ENCODE measurements at places on chromosomes 13 and 19.

DNA sequence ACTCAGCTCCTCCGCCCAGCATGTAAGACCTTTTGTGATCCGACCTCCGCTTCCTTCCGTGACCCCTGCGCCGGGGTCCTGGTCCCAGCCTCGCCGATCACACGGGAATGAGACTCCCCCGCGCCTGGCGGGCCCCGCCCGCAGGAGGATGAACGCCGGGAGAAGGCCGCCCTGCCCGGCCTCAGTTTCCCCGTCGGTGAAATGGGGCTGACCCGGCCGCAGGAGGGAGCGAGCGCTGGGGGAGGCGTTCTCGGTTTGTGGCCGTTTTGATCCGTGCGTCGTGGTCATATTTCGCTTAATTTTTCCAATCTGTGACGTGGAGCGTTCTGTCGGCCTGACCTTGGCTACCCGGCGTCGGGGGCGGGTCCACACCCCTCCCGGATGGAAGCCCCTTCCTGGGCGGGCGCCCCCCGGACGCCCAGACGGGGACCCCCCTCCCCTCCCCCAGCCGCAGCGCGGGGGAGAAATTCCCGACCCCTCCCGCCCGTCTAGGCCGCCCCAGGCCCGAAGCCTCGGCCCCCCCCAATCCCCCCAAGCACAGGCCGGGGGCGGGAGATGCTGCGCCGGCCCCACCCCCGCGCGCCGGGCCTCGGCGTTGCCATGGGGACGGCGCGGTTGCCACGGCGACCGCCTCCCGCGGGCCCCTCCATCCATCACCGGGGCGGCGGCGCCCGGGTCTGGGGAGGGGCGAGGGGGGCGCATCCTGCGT, 11.1 kb downstream of the PALM start:
- DNase-seq = no peak

DNA sequence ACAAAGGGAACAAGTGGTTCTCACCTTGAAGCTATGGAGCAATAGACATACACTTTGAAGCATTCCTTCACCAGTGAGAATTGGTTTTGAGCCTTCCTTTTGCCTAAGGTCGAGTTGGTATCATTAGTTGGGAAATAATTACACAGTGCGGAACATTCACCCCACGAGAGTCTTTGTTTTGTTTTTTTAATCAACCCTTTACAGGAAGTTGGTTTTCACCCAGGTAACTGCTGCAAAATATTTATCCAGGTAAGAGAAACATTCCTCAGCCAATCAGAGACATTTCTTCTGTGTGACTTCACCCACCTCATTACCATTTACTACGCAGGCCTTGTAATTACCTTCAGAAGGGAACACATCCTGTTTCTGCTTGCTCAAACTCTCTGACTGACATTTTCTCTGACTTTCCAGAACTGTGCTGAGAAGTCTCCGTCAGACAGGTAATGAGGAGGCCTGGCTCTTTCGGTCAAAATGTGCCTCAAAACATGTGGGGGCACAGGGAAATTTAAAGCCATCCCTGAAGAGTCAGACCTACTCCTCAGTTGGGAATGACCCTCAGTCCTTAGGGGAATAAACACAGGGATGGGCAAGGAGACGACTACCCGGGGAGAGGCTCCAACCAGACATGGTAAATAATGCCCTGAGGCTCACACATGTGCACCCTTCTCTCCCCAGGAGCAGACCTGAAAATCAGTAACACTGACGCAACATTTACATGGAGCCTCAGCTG, 22.7 kb upstream of the SERP2 start:
- no peak for DNase-seq

GRCh38 chr19:30135093-30135757, 193.2 kb downstream of the URI1 start:
- DNase-seq = no peak

- DNase-seq = no peak
These were observed 1289.4 kb downstream of the PCDH9 start for GRCh38 chr13:65940720-65941119.

DNA sequence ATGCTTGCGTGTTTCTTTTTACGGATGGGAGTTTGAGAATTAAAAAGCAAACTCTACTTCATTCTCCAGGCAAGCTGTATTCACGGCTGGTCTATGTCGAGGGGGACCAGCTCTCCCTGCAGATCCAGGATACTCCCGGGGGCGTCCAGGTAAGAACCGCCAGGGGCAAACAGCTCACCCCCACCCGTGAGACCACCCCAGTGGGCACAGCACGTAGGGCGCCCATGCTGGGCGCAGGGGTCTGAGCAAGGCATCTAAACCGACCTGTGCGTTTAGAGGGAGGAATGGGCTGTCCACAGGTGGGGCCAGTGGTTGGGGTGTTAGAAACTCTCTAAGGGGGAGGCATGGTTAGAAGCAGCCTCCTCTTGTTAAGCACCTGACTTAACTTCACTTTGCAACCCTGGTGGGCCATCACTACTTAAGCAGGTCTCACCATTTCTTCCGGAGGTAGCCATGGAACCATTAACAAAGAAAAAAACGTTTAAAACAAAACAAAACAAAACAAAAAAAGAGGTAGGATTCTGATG, 1.0 kb downstream of the RASL11A start:
- no peak for DNase-seq

GRCh38 chr19:44653977-44654774, 10.5 kb downstream of the PVR start:
- peak; percentile 35 for DNase-seq

GRCh38 chr19:12766051-12766521, 9.3 kb downstream of the HOOK2 start:
- peak; percentile 82 for DNase-seq

DNA sequence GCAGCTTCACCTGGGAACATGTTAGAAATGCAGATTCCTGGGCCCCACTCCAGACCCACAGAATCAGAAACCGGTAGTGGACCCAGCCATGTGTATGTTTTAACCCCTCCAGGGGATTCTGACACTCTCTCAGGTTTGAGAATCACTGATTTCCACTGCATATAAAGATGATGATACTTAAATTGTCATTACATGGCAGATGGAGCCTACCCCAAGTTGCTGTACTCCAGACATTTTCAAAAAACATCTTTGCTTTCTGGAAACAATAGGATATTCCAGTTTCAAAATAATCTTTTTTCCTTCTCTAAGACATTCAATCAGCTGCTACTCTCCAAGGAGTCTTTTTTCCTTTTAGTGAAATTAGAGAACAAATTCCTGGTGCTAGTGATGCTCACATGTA, 48.6 kb upstream of the RGCC start:
- no peak for DNase-seq

DNA sequence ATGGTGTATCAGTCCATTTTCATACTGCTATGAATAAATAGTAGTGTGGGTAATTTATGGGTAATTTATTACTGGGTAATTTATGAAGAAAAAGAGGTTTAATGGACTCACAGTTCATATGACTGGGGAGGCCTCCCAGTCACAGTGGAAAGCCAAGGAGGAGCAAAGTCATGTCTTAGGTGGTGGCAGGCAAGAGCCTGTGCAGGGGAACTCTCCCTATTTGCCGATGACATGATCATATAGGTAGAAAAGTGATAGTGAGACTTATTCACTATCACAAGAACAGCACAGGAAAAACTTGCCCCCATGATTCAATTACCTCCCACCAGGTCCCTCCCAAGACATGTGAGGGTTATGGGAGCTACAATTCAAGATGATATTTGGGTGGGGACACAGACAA, 1137.7 kb downstream of the UQCRFS1 start:
- DNase-seq = no peak

DNA sequence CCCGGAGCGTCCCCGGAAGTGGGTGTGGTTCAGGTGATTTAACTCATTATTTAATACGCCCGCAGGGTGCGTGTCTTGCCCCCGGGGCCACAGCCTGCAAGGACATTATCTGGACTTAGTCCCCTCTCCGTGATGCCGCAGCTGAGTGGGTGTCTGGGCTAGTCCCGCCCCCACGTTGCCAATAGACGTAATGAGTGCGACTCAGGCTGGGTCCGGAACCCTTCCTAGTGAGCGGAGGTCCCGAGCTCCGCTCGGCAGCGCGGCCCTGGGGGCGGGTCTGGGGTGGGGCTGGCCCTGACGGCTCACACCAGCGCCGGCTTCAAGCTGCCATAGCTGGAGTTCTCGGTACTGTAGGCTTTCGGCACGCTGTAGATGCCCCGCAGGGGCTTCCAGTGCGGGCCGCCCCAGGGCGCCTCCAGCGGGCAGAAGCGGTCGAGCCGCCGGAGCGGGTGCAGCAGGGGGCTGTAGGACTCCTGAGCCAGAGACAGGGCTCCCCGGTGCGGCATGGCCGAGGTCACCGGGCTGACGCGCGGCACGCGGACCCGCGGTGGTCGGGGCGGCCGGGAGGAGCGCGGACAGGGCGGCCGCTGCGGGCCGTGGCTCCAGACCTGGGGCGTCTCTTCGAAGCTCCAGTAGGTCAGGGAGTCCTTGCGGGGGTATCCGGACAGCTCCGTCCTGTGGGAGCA, 918 bp upstream of the LHB start:
- peak; percentile 78 for DNase-seq

GRCh38 chr13:77417897-77418296, 91.0 kb upstream of the MYCBP2 start:
- DNase-seq = no peak

- DNase-seq = peak; percentile 23
These were observed 60.8 kb downstream of the KCTD12 start for GRCh38 chr13:76825430-76825829.

GRCh38 chr13:79695754-79696153, 214.8 kb downstream of the NDFIP2 start:
- no peak for DNase-seq
